ENCODE measurements at places on chromosomes 7 and 10.

GRCh38 chr7:121394709-121395140 lies 1.4 kb downstream of the FAM3C start:
- no peak for DNase-seq

DNA sequence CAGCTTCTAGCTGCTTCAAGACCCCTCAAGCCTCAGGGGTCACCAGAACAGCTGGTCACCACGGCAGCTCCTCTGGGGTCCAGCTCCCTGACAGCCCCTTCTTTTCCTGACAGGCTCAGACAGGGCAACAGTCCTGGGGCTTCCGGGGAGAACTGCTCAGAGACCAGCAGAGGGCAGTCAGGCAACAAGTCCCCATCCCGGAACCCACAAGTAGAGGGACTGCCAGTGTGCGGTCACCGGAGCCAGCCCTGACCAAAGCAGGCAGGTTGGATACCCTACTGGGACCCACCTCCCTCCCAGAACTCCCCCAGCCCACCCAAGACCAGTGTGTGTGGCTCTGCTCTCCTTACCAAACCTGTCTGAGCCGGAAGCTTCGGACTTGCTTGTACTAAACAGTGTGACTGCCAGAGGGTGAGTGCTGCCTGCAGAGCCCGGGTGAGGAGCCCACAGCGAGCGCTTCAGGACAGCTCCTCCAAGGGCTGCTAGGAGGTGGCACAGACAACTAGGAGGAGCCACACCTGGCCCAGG lies 40.3 kb downstream of the YKT6 start:
- peak; percentile 59 for DNase-seq

DNA sequence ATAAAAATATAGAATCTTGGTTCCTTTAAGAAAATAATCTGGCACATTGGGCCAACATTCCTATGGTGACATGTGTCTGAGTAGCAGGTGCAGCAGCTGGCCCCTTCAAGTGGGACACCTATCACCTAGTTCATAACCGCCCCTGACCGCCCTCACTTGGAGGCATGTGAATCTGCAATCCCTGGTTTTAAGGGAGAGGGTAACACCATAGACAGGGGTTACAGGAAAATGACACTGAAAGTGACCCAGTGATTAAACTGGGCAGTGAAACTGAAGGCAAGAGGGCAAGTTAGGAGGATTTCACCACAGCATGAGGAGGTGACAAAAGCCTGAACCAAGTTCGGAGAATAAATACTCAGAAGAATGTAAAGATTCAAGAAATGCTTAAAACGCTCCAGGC lies 1.1 kb downstream of the RSU1 start:
- DNase-seq = no peak

- DNase-seq = no peak
These were observed 3.5 kb upstream of the NACAD start for GRCh38 chr7:45092100-45092930.

GRCh38 chr10:30169342-30169741 lies 110.0 kb upstream of the JCAD start:
- DNase-seq = no peak

DNA sequence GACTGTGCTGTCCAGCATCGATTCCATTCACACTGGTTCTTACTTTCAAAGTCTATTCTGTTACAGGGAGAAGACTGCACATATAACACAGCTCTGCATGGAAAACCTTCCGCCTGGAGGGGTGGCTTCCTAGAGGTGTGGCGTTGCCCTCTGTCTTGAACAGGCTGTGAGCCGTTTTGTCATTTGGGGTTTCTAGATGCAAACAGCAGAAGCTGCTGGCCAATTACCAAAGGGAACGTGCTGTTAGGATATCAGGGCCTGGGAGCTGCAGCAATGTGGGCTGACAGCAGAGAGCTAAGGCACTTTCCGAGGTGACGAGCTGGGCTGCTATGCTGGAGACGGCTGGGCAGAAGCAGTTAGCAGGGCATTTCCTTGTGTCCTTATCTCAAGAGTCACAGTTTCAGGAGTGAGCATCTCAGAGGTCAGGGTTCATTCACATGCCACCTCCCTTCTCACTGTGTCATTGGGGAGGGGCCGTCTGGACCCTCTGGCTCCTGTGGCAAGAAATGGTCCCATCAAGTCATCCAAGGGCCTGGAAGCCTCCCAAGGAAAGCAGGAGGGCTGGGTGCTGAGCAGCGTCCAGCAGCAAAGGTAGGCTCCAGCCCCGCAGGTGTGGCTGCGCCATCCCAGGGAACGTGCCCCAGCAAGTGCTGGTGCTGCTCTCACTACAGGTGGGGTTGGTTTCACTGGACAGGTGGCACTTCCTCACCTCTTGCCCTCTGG lies 106.5 kb downstream of the WDR37 start:
- DNase-seq = no peak

GRCh38 chr7:151104411-151105235 lies 18.3 kb downstream of the AGAP3 start:
- no peak for DNase-seq

- no peak for DNase-seq
These were observed 213.9 kb upstream of the LRRN3 start for GRCh38 chr7:110877016-110877415.

DNA sequence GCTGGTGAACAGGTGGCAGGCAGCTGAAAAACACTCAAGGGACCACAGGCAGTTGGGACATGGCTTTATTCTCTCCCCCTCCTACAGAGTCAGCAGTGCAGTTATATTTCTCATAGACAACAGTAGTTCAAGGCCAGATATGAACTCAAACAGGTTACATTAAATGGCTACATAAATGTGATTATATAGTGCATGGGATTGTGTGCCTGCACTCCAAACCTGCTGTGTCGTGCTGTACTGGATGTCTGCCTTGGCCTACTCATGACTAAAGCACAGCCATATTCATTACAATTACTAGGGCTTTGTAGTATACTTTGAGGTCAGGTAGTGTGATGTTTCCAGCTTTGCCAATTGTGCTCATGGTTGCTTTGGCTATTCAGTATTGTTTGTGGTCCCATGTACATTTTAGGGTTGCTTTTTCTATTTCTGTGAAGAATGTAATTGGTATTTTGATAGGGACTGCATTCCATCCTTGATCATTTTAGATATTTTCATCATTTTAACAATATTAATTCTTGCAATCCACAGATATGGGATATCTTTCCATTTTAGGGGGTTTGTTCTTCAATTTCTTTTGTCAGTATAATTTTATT lies 393.6 kb downstream of the CNTNAP2 start:
- DNase-seq = no peak

DNA sequence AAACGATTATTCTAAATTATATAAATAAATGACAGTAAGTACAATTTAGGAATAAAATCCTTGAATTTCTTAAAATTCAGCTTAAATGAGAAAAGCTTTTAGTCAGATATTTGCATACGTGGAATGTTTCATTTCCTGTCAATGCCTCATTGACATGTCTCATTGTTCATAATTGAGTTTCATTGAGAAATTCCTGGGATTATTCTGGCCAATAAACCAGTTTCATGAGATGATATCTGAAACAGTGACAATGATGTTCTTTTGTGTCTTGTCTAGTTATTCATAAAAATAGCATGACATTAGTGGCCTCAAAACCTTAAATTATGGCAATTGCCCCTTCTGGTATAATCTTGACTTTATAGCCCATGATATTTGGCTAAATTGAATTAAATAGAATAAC lies 95.8 kb downstream of the DKK1 start:
- no peak for DNase-seq

DNA sequence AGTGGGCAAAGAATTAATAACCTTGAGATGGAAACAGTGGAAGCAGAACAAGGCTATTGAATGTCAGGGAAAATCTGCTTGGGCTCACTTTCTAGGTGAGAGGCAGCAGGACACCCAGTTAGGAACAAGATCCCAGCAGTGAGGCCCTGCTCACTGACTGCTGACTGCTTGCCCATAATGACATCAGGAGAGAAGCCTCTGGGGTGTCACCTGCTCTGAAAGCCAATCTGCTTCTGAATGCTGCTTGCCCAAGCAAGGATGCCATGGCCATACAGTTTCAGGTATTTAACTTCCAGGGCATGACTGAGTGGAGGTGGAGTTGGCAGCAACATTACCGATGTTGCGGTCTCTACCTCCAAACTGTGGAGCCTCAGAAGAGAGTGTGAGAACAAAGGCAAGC lies 11.7 kb upstream of the WAPL start:
- no peak for DNase-seq

DNA sequence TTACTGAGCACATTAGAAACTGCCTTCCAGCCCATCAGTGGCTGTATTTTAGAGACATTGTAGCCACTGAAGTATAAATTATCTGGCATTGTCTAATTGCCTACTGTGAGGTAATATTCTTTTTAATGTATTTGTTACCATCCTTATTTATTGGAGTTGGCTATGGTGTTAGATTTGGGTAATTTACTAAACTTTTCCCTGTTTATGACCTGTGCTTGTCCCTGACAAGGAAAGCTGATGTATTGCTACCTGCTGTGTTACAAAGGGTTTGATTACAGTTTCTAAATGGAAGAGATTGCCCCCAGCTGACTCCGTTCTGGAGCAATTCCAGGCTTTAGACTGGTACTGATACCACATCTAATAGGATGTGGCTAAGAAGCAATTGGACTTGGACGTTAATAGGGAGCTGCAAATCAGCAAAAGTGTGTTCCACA lies 12.3 kb upstream of the ASCC1 start:
- DNase-seq = no peak

DNA sequence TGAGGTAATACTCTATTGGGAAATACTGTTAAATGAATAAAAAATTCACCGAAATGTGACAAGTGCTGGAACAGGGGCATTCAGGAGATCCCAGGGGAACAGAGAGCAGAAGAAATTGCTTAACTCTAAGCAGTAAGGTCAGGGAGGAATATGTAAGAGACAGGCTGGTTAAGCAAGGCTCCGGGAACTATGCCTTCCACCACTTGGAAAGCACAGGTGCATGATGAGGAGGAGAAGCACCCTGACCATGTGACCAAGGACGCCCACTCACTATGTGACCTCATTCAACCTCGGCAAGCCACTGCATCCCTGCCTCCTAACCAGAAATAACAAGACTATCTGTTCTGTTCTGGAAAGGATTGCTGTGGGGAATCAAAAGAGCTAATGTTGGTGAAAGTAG lies 218.4 kb downstream of the ELMO1 start:
- DNase-seq = no peak
